ENCODE measurements at places on chromosomes 4 and X.

DNA sequence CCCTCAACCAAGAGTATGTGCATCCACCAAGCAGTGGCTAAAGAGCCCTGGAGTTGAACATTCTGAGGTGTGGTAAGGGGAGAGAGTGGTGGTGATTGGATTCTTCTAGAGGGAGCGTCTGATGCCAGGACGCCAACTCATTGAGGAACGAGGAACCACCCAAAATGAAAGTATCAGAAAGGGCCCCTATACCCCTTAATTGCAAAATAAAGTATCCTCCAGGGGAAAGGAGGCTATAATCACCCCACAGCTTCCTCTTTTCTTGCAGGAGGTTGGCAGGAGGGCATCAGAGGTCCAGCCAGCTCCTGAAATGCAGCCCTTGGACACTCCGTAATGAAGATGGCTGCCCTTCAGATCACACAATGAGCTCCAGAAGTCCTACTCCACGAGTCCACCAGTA, 5.3 kb upstream of the KIAA1210 start:
- no peak for DNase-seq

- DNase-seq = no peak
Measured at GRCh38 chrX:37453821-37454220, 104.7 kb downstream of the PRRG1 start.

- no peak for DNase-seq
Measured at GRCh38 chr4:82201805-82202641, 171.8 kb downstream of the HNRNPD start.

GRCh38 chr4:185716577-185717376, 95.2 kb downstream of the SORBS2 start:
- DNase-seq = no peak

- DNase-seq = no peak
Measured at GRCh38 chrX:141903400-141904155, at the start of gene MAGEC1. Gene MAGEC1, plus strand, starts transcription at chrX:141903894. Its CDS starts 1,179 bp downstream, at chrX:141905073.

- no peak for DNase-seq
Measured at GRCh38 chr4:14165222-14165920, 537.8 kb upstream of the BOD1L1 start.

GRCh38 chr4:96763546-96763945, 923.7 kb downstream of the PDHA2 start:
- DNase-seq = no peak

DNA sequence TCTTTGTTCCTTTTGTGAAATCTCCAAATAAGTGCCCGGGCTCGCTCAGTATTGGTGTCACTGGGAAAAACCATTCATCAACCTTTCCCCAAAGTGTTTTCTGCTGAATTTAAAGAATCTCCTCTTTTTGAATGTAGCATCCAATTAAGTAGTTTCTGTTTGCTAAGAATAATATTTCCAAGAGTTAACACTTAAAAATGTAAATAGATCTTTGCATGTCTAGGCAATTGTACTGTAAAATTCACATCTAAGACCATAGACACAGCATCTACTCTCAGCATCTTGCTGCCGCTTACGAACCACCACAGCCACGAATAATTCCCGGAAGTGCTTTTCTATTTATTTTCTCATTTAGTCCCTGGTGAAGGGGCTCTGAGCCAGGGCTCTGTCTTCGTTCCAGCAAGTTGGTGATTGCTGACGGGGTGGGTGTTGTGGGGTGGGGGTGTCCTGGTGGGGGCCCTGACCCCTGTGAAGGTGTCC, 1.4 kb downstream of the NSG1 start:
- no peak for DNase-seq

GRCh38 chrX:11750046-11750445, 8.0 kb upstream of the MSL3 start:
- DNase-seq = no peak

Measured in brain pericyte (primary cell).